ENCODE measurements at places on chromosomes 4 and X.

- no peak for DNase-seq
Measured at GRCh38 chr4:80568891-80569290, 233.4 kb downstream of the CFAP299 start.

GRCh38 chr4:177937041-177937440 lies 494.8 kb upstream of the AGA start:
- DNase-seq, result no peak

- DNase-seq, result no peak
Measured at GRCh38 chrX:23745786-23746185, 2.7 kb upstream of the ACOT9 start.

GRCh38 chr4:43242606-43243005 lies 350.1 kb downstream of the GRXCR1 start:
- no peak for DNase-seq

DNA sequence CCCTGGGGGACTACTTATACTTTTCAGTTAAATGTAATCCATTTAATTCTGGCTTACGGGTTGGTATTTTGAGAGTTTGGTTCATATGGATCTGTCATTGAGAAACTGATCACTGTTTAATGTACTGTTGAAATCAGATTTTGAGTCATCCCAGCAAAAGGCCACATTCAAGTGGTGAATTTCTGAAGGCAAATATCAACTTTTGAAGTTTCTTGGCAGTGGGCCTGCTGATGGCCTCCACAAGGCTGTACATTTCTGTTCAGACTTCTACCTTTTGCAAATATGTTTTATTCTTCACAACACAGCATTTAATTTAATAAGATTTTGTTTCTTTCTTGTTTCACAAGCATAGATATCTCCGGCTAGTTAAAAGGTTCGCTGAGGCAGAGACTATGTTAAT lies 138.7 kb downstream of the PDGFC start:
- no peak for DNase-seq
